ENCODE measurements at places on chromosomes 12 and 14. TPM values are rescaled to one million over a fixed set of nuclear protein-coding genes. Genes with fewer than 3 reads are reported as not detected.

The C2CD5 gene
- 9.2 TPM for total RNA-seq

The GRIP1 gene
- total RNA-seq: not detected

The MYG1 gene
- total RNA-seq: 69.1 TPM

The TAS2R8 gene
- total RNA-seq: 0.08 TPM

The MAPK1IP1L gene
- total RNA-seq: 64.2 TPM

The KLRF2 gene
- total RNA-seq: not detected

The FOXA1 gene
- total RNA-seq: 2.1 TPM

The FITM1 gene
- total RNA-seq: not detected

The RAD51AP1 gene
- total RNA-seq: 4.9 TPM

All from epithelial cell of alveolus of lung (primary cell).